Ascending aorta (tissue), 2 donors: ENCODE measurements at places on chromosomes 7 and 10. TPM values are rescaled to one million over a fixed set of nuclear protein-coding genes. Genes with fewer than 3 reads are reported as not detected.

DNA sequence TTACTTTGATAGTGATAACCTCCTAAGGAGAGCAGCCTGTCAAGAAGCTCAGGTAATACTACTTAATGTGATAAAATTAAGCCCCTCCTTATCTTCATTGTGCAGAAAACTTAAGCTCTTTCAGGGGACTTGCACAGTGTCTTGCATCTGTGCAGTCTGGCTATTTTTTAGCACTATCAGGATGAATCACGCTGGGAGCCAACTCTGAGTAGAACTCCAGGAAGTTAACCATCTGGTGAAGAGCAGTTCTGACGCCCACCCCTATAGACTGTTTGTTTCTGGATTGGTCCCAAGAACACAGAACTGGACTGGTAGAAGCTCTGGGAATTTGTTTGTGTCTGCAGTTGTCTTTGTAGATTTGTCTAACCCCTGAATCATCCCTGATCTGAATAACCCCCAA, 41.9 kb downstream of the AGK start:
- peaks cover 15% of the 10 kb centered on the region for H3K36me3 ChIP-seq
- no peak for DNase-seq
- no peak overlapping the region for H3K4me3 ChIP-seq
- no peaks in the 10 kb centered on the region for H3K27me3 ChIP-seq
- H3K4me1 ChIP-seq = no peaks in the 10 kb centered on the region

Gene SEMA3A
- 0.75 TPM for total RNA-seq

Gene CCDC146
- 9.2 TPM for total RNA-seq

DNA sequence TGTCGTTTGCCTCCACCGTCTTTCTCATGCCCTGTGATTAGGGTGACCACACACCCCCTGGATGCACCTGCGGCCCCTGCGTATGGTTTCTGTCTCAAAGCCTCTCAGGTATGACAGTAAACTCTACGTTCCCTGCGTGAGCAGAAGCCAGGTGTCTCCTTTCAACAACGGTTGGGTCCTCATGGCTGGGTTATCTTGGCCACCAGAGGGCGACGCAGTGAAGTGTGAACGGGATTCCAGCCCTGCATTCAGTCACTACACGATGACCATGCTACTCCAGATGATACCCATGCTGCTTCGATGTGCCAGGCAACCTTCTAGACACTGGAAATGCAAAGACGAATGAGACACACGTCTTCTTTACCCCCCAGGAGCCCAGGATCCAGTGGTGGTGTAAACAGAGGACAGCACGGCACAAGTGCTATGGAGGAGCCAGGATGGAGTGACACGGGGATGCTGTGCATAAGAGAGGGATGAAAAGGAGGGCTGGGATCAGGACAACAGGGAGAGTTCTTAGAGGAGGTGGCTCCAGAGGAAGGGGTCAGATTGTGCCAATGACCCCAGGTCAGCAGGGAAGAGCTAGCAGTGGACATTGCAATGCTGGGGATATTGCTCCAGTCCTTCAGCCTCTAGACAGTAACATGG, 228.1 kb upstream of the PFKP start:
- no peaks in the 10 kb centered on the region for H3K27me3 ChIP-seq
- no peaks in the 10 kb centered on the region for H3K36me3 ChIP-seq
- H3K27ac ChIP-seq = no peak overlapping the region
- no peak for DNase-seq

Gene GBX1
- not detected for total RNA-seq

Gene SPDYE9
- not detected for total RNA-seq

- no peak overlapping the region for H3K4me3 ChIP-seq
- H3K4me1 ChIP-seq = no peaks in the 10 kb centered on the region
- no peak for DNase-seq
- no peaks in the 10 kb centered on the region for H3K27me3 ChIP-seq
- no peak overlapping the region for H3K27ac ChIP-seq
Observed at GRCh38 chr10:8487346-8487745, 432.9 kb downstream of the GATA3 start.

DNA sequence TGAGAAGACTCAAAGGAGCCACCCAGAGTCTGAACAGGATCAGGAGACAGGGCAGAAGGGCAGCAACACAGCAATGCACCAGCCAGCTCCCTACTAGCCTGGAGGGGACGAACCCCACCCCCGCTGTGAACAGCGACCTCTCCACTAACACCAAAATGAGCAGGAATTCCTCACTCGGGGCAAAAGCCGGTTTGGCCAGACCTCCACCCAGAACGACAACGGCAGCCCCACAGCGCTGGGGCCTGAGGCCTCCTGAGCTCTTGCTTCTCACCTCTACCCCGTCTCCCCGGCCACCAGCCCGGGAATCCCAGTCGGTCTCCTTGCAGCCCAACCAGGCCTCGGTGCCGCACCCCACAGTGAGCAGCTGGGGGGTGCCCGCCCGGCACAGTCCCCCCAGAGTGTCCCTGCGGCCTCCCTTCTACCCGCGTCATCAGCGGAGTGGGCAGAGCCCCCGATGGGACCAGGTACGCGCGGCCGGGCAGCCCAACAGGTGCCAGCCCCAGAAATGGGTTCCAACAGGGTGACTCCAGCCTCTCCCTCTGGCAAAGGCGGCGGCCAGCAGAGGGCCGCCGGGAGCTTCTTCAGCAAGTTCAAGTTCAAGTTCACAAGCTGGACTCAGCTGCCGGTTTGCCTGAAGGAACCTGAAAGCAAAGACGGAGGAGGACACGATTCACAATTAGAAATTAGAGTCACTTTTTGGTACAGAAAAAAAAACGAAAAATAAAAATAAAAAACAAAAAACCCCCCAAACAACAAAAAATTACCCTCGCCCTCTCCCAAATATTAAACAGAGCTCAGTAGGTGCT, 129.0 kb downstream of the MARCHF5 start:
- H3K27ac ChIP-seq = no peak overlapping the region
- no peaks in the 10 kb centered on the region for H3K36me3 ChIP-seq
- DNase-seq = no peak
- H3K4me1 ChIP-seq = no peaks in the 10 kb centered on the region

Gene KLF14
- not detected for total RNA-seq

Gene OR2A42
- total RNA-seq = not detected

DNA sequence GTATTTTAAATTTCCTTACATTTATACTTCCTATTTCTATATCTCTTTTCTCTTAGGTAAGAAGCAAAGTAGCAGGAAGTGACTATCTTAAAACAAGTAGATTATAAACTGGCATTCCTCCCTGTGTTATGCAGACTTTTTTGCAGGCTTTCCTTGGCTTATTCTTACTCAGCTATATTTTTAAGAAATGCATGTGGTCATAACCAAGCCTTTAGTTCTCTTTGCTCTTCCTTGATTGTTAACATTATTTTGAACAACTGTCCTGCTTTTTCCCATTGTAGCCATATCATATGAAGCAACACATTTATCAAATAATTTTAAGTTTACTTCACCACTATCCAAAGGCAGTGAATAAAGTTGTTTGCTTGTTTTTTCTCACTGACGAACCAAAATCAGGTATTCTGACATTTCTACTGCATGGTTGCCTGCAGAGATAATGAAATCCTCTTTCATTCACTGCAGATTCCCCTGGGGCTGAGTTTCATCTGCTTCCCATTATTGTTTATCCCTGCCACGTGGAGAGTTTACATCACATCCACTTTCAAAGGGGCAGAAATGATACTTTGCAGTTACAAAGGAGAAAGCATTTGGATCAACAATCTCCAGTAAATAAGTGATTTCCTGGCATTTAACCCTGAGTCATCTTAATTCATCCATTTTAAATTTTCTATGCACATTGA, 389.9 kb upstream of the SEMA3C start:
- no peak overlapping the region for H3K27ac ChIP-seq
- no peaks in the 10 kb centered on the region for H3K36me3 ChIP-seq
- no peaks in the 10 kb centered on the region for H3K27me3 ChIP-seq
- no peak overlapping the region for H3K4me3 ChIP-seq
- DNase-seq = no peak

Gene KIAA1549
- total RNA-seq = 0.11 TPM

DNA sequence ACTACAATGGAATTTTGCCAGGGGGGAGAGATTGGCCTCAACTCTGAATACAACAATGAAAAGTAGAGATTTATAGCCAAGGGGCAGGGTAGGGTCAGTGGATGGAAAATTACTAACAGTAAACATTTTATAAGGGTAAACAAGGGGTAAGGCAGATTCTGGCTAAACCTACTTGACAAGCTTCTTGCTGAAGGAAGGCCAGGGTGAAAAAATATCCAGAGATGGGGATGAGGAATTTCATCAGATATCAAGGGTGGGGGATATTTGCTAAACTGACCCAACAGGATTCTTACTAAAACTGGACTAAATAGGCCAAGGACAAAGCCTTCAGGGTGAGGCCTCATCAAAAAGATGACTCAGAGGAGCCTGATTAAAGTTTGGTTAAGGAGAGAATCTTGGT, 156.3 kb downstream of the RTKN2 start:
- no peak for DNase-seq
- no peak overlapping the region for H3K4me3 ChIP-seq
- H3K27ac ChIP-seq = no peak overlapping the region
- H3K36me3 ChIP-seq = no peaks in the 10 kb centered on the region
- H3K4me1 ChIP-seq = no peaks in the 10 kb centered on the region
- H3K27me3 ChIP-seq = no peaks in the 10 kb centered on the region

DNA sequence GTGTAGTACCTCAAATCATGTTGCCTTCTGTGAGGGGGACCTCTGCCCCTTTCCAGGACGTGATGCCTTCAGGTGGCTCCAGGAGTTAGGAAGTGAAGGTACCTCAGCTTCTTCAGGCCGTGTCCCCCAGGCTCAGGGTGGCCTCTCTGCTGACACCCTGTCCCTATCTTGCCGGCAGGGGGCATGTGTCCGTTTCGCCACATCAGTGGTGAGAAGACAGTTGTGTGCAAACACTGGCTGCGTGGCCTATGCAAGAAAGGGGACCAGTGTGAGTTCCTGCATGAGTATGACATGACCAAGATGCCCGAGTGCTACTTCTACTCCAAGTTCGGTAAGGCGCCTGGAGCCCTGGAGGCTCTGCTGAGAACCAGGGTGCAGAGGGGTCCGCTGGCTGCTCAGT, 9.2 kb downstream of the CPSF4 start:
- H3K27me3 ChIP-seq = no peaks in the 10 kb centered on the region
- no peak overlapping the region for H3K4me3 ChIP-seq
- H3K4me1 ChIP-seq = no peaks in the 10 kb centered on the region
- H3K27ac ChIP-seq = no peak overlapping the region
- peaks cover 61% of the 10 kb centered on the region for H3K36me3 ChIP-seq
- DNase-seq = no peak

- no peak for DNase-seq
- H3K36me3 ChIP-seq = no peaks in the 10 kb centered on the region
- H3K4me3 ChIP-seq = no peak overlapping the region
- no peaks in the 10 kb centered on the region for H3K4me1 ChIP-seq
Observed at GRCh38 chr7:139772873-139773272, 4.9 kb downstream of the HIPK2 start.

Gene SLC35G1
- total RNA-seq = 3.7 TPM

DNA sequence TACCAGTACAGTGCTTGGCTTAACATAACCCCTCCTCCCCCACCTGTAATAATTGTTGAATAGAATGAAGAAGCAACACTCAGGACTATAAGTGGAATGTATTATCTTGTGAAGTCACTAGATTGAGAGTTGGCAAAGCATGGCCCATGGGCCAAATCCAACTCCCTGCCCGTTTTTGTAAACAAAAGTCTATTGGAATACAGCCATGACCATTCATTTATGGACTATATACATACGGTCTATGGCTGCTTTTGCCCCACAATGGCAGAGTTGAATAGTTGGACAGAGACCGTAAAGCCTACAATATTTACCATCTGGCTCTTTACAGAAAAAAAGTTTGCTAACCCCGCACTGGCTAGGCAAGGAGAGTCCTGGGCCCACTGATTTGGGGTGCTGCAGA, 48.1 kb upstream of the CYCS start:
- H3K27me3 ChIP-seq = no peaks in the 10 kb centered on the region
- no peak overlapping the region for H3K4me3 ChIP-seq
- H3K27ac ChIP-seq = no peak overlapping the region
- DNase-seq = no peak
- no peaks in the 10 kb centered on the region for H3K4me1 ChIP-seq
